ENCODE measurements at places on chromosomes 4 and X.

DNA sequence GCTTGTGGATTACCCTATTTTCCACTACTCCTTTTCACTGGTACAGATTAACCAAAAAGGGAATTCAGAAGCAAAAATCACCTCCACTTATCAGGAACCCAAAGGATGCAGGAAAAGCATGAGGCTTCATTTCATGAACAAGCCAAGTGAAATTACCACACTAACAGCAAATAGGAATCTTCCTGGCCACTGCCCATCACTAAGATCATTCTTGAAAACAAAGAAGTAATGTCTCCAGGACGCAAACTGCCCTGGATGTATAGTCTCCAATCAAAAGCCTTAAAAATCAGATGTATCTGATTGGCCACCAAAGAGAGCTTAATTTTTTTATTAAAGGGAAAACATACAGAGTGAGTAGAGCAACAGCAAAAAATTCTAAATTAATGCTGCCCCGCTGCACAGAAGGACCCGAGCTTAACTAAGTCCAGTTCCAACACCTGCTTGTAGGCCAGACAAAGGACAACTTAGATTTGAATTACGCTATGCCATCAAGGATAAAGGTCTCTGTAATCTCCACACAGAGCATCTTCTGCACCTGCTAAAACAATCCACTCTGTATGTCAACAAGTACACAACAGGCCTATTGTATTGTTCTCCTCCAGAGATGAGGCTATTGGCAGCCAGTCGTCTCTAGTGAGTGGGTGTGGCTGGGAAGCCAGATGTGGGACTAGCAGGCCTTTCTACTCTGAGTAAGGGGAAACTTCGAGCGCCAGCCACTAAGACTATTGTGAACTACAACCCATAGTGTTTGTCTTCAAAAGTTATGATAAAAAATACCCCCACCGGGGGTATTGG is 12.4 kb downstream of the ZDHHC9 start:
- no peak for DNase-seq

DNA sequence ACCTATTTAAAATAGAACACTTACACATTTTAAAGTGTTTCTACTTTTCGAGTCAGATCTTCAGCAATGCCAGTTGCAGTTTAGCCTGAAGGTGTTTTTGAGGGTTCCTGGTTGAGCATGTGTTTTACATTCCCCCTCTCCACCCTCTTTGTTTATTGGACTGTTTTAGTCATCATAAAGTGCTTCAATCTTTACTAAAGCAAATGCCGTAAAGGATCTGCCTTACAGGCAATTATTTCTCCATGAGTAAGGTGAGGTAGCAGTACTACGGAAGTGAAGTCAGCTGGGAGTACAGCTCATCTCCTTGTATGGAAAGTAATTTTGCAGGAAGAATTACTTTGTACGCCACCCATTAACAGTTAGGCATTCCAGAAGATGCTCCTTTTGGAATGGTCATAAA is 36.9 kb downstream of the PDLIM5 start:
- no peak for DNase-seq

- DNase-seq = peak; percentile 67
Measured at GRCh38 chr4:40149960-40150385, 46.9 kb upstream of the RHOH start.

DNA sequence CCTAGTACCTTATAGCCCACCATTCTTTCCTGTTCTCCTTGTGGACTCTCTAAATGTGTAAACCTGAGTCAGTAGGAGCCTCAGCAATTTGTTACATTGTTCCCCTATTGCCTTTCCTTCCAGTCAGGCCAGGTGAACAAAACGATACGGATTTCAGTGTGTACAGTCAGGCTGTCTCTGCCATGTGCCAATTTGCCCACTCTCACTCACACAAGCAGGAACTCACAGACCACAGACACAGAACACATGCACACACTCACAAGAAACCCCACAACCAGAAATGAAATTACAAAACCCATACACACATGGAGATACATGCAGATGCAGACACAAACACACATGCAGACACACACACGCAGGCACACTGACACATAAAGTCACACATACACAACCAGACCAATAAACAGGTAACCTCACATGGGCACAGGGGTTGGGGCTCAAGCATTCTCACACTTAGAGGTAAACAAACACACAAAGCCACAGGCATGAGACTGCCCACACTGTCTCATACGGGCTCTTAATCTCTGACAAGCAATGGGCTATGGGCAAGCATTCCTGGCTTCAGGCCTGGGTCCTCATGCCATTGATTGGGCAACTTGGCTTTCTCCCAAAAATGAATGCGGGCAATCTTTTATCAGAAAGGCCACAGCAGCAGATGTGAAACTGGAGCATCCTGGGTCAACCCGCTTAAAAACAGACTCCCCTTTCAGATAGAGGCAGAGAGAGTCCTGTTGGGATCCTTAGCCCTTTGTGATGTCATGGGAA is 68.7 kb downstream of the NBDY start:
- peak; percentile 72 for DNase-seq

DNA sequence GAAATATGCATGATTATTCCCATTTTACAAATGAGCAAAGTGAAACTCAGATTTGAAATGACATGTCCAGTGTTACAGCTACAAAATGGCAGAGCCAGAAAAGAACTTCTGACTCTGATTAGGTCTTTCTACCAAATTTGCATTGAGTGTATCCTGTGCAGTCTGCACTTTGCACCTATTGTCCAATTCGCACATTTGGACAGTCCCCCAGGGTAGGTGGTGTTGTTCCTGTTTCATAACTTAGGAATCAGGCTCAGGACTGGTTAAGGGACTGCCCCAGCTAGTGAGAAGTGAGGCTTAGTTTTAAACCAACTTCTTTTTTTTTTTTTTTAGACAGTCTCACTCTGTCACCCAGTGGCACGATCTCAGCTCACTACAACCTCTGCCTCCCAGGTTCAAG is 137.9 kb upstream of the NALF2 start:
- no peak for DNase-seq

- DNase-seq = no peak
Measured at GRCh38 chr4:139919521-139919920, 234.5 kb downstream of the MAML3 start.

Measured in left lobe of liver (tissue), 2 donors.